WTC11 (cell line): ENCODE measurements at places on chromosomes 12 and 14.

DNA sequence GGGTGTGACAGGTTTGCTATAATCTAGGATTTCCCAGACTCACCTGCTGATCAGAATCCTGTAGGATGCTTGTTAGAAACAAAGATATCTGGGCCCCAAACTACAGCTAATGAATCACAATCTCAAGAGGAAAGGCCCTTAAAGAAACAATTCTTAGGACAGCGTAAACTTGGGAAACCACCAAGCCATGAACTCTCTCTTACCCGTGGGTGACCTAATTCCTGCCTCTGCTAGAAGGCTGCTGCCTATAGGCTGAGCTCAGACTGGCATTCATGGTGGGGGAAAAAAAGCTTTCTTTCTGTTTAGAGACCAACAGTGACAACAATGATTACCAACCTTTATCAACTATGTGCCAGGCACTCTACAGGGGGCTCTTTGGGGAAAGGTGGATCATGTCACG lies 213.9 kb upstream of the FKBP4 start:
- H3K27ac ChIP-seq = no peak overlapping the region
- peaks cover 2% of the 10 kb centered on the region; the same call in 1 of the 2 replicates for H3K4me1 ChIP-seq
- H3K4me3 ChIP-seq = no peak overlapping the region
- no peak for DNase-seq
- H3K36me3 ChIP-seq = no peaks in the 10 kb centered on the region

GRCh38 chr12:42468921-42469320 lies 120.6 kb downstream of the PRICKLE1 start:
- peaks cover 54% of the 10 kb centered on the region for H3K4me1 ChIP-seq
- H3K27me3 ChIP-seq = no peaks in the 10 kb centered on the region
- H3K36me3 ChIP-seq = peaks cover 52% of the 10 kb centered on the region

DNA sequence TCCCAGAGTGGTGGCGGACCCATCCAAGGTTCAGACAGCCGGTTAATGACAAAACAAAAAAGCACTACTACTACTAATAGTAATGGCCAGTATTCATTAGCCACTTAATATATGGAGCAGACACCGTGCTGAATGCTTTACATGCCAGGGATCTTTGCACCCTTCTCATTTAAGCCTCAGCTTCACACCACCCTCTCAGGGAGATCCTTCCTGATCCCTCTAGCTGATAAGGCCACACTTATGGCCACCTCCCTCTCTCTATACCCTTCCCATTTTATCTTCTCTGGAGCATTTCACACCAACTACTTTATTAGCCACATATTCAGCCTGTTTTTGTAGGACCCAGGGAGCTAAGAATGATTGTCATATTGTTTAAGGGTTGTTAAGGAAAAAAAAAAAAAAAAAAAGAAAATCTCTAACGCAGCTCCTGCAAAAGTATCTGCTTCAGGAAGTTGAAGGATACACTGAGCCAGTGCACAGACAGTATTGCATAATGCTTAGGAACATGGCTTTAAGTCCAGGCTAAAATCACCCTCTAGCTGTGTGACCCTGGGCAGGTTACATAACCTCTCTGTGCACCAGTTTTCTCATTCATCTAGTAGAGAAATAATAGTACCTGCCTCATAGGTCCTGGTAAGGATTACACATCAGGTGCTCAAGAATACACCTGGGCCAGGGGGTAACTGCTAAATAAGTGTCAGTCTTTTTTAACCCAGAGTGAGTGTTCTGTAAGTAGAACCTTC lies 29.4 kb downstream of the NUAK1 start:
- no peaks in the 10 kb centered on the region; the same call in 1 of the 2 replicates for H3K27me3 ChIP-seq
- H3K4me1 ChIP-seq = peaks cover 79% of the 10 kb centered on the region
- DNase-seq = no peak

- no peak overlapping the region for H3K4me3 ChIP-seq
- no peaks in the 10 kb centered on the region for H3K36me3 ChIP-seq
- no peak for DNase-seq
- H3K27me3 ChIP-seq = no peaks in the 10 kb centered on the region
- peaks cover 29% of the 10 kb centered on the region for H3K4me1 ChIP-seq
These were observed 16.7 kb upstream of the SYNDIG1L start for GRCh38 chr14:74442757-74443156.

- H3K27ac ChIP-seq = no peak overlapping the region
- peaks cover 6% of the 10 kb centered on the region for H3K4me1 ChIP-seq
- H3K36me3 ChIP-seq = no peaks in the 10 kb centered on the region
These were observed 191.4 kb downstream of the PLCZ1 start for GRCh38 chr12:18546399-18546798.

DNA sequence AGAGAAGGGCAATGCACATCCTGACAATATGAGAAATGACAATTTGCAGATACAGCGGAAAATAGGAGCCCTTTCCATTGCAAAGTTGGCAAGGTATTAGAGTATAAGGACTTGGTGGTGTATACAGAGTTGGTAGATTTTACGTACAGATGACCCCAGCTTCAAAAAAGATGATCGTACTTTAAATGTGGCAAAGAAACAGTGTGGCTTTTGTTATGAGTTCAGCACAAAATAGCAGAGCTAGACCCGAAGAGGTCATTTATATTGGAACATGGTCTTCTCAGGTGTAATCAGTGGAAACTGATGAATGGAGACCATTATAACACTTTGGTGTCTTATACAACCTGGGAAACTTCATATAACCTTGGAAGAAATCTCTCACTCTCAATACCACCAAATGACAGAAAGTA lies 2.3 kb downstream of the CLEC2B start:
- H3K4me3 ChIP-seq = no peak overlapping the region
- no peak for DNase-seq
- H3K27me3 ChIP-seq = no peaks in the 10 kb centered on the region
- peaks cover 22% of the 10 kb centered on the region for H3K4me1 ChIP-seq
- no peak overlapping the region for H3K27ac ChIP-seq

DNA sequence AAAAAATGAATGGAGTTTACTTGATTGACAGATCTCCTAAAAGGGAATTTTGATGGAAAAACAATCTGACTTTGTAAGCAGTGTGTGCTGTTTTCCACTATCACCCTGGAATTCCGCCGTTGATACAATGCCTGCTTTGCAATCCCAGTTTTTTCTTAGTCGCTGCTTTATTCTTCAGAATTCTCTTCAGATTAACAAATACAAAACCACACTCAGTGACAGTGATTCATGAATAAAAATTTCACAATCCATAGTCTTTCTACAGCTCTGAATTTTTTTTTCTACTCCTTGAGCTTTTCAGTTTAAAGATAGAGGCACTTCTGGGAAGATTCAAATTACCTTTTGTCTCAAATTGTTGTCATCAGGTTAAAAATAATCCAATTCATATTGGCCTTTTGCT lies 44.6 kb upstream of the KITLG start:
- H3K27me3 ChIP-seq = no peaks in the 10 kb centered on the region
- DNase-seq = no peak
- peaks cover 17% of the 10 kb centered on the region for H3K4me1 ChIP-seq
- H3K27ac ChIP-seq = no peak overlapping the region
- no peak overlapping the region for H3K4me3 ChIP-seq
- peaks cover 3% of the 10 kb centered on the region for H3K36me3 ChIP-seq

DNA sequence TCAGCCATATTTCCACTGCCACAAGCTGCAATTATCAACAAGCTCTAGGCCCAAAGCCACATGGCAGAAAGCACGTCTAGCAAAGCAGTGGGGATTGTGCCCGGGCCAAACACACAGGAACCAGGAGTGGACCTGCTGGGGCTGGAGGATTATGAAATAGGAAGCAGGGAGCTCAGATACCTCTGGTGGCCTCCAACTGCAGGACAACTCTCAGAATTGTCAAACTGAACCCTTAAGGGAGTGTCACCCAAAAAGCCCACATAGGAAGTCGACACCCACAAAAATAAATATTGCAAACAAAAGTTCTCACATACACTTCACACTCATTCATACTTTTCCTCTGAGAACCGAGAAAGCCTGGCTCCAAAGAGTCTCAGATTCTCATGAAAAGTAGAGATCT lies 26.1 kb downstream of the KCTD10 start:
- no peak overlapping the region for H3K4me3 ChIP-seq
